ENCODE measurements at places on chromosomes 4 and X.

GRCh38 chr4:152065545-152065944 lies 304.7 kb upstream of the GATB start:
- peak; percentile 9 for DNase-seq

GRCh38 chr4:8549352-8549931 lies 30.8 kb upstream of the GPR78 start:
- DNase-seq, result no peak

- DNase-seq, result no peak
Measured at GRCh38 chr4:147456706-147457105, 24.2 kb upstream of the EDNRA start.

DNA sequence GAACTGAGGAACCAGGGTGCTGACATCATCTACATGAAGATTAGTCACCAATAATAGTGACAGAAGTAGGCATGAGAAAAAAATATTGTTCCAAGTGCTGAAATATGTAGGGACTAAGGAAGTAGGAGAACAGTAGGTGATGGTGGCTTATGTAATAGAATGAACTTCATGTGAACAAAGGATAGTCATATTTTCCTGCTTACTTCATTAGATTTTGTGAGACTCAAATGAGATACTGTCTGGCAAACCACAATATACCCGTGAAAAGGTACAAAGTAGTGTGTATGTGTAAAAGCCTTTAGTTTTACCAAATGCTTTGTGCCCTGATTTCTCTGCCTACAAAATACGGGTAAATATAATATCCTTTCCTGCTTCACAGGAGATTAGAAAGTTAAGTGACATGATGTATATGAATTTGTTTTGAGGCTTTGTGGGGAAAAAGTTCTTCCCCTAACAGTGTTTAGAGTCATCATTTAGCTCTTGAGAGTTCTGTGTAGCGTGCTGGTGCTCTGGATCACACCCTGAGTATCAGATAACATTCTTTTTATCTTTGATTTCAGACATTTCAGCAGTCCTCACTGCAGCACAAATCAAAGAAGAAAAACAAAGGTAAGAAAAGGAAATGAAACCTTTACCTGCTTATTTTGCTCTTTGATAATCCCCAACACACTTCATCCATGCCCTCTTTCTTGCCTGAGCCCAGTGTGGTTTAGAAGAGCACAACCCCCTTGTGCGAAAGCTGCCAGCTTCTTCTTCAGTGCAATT lies 67.9 kb downstream of the KLHL34 start:
- DNase-seq, result no peak

GRCh38 chrX:91079342-91080114 lies 355.1 kb upstream of the PABPC5 start:
- DNase-seq, result no peak

DNA sequence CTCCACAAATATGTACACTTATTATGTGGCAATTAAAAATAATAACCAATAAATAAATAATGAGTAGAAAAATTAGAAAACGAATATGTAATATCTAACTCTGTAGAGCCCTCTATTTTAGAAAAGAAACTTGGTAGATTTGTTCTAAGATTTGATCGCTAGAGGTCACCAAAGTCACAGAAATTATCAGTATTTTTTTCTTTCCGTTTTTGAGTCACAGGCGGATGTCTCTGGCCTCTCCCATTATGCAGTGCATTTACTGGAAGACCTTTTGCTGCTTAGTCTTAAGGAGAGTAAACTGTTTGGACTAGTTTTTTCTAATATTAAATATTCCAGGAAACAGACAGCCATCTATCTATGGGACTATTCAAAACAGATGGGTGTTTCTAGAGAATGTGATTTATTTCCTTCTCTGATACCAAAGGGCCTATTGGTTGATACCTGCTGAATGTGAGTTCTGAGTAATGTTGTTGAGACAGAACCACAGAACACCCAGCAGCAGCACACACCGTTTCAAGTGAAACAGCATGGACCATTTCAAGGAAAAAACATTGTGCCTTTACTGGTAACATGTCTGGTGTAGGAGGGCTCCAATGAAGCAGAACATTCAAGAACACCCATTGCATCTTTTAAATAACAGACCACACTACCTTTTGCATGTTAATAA lies 34.0 kb upstream of the GYPA start:
- DNase-seq, result peak; percentile 86

DNA sequence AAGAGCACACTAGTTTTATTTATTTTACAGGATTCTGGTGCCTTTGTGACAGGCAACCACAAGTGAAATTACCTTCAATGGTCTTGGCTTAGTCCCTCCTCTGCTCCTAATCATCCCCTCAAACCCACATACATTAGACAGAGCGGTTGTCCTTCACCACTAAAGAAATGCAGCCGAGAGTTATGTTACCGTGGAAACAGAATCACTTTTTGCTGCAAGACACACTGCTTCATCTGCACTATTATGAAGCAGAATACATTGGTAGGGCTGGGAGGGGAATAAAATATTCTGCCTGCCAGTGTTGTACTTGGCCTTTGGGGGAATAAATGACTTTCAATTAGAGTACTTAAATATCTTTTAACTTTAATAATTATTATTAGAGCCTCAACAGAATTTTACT lies 75.2 kb downstream of the ARHGEF38 start:
- no peak for DNase-seq

GRCh38 chr4:111991797-111992196 lies 153.5 kb upstream of the FAM241A start:
- no peak for DNase-seq

DNA sequence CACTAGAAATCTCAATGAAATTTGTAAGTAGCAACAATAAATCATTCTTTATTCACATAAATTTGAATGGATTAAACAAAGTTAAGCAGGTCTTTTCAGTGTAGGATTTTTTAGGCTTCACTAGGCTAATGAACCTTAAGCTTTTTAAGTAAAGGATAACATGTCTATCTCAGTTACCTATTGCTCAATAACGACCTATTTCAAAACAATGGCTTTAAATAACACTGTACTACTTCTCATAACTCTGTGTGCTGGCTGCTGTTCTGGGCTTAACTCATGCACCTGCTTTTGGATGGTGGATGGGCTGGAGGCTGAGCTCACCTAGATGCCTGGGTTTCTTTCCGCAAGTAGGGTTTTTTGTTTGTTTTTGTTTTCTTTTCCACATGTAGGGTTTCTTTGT lies 495.0 kb upstream of the SLIT2 start:
- DNase-seq, result no peak

GRCh38 chrX:133670383-133670782 lies 255.1 kb upstream of the GPC4 start:
- DNase-seq, result peak; percentile 44
